ENCODE measurements at places on chromosomes 3 and 15.

GRCh38 chr3:79255702-79256101 lies 512.1 kb downstream of the ROBO1 start:
- no peak overlapping the region for H3K27ac ChIP-seq
- H3K4me1 ChIP-seq = no peaks in the 10 kb centered on the region
- no peak overlapping the region for H3K4me3 ChIP-seq
- DNase-seq = no peak
- no peaks in the 10 kb centered on the region for H3K27me3 ChIP-seq
- H3K36me3 ChIP-seq = no peaks in the 10 kb centered on the region

DNA sequence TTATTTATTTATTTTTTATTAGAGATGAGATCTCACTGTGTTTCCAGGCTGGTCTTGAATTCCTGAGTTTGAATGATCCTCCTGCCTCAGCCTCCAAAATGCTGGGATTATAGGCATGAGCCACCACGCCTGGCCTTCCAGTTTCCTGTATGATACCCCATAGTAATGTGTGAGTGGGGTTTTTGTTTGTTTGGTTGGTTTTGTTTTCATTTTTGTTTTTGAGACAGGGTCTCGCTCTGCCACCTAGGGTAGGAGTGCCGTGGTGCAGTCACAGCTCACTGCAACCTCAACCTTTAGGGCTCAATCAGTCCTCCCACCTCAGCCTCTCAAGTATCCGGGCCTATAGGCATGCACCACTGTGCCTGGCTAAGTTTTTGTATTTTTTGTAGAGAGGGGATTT lies 30.9 kb downstream of the GOLM2 start:
- no peak overlapping the region for H3K27ac ChIP-seq
- H3K4me1 ChIP-seq = peaks cover 9% of the 10 kb centered on the region
- H3K4me3 ChIP-seq = no peak overlapping the region
- no peaks in the 10 kb centered on the region for H3K36me3 ChIP-seq

GRCh38 chr15:58649175-58649574 lies 100.3 kb downstream of the ADAM10 start:
- no peak overlapping the region for H3K27ac ChIP-seq
- DNase-seq = no peak
- peaks cover 14% of the 10 kb centered on the region for H3K36me3 ChIP-seq
- no peak overlapping the region for H3K4me3 ChIP-seq
- H3K4me1 ChIP-seq = no peaks in the 10 kb centered on the region

- H3K4me3 ChIP-seq = no peak overlapping the region
- H3K27ac ChIP-seq = no peak overlapping the region
- no peaks in the 10 kb centered on the region for H3K4me1 ChIP-seq
- H3K27me3 ChIP-seq = no peaks in the 10 kb centered on the region
- no peak for DNase-seq
Measured at GRCh38 chr15:48679952-48680351, 34.4 kb upstream of the FBN1 start.

- peaks cover 22% of the 10 kb centered on the region for H3K36me3 ChIP-seq
- no peak overlapping the region for H3K4me3 ChIP-seq
- H3K27me3 ChIP-seq = no peaks in the 10 kb centered on the region
- H3K4me1 ChIP-seq = no peaks in the 10 kb centered on the region
Measured at GRCh38 chr3:101643861-101644613, 32.9 kb downstream of the ZBTB11 start.

GRCh38 chr15:74511583-74511982 lies 29.4 kb upstream of the ARID3B start:
- no peaks in the 10 kb centered on the region for H3K36me3 ChIP-seq
- H3K27me3 ChIP-seq = no peaks in the 10 kb centered on the region
- no peak overlapping the region for H3K4me3 ChIP-seq
- DNase-seq = no peak

GRCh38 chr3:101646726-101647125 lies 30.2 kb downstream of the ZBTB11 start:
- no peak overlapping the region for H3K4me3 ChIP-seq
- no peak overlapping the region for H3K27ac ChIP-seq
- no peaks in the 10 kb centered on the region for H3K27me3 ChIP-seq
- peaks cover 48% of the 10 kb centered on the region for H3K36me3 ChIP-seq
- DNase-seq = no peak

DNA sequence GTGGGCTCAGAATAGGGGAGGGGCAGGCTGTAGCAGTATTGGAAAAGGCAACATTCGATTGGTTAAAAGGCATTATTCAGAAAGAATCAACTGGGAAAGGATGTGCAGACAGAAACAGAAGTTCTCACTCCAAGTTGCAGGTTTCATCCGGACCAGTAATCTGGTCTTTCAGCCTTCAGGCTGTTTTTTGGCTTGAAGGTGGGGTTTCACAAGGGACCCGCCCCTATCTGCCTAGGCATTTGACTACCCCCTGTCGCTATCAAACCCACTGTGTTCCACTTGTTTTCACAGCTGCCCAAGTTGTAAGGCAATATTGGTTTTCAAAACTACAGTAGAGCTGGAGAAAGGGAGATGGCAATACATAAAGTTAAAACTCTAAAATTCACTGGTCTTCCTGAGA lies 96.9 kb downstream of the VPS8 start:
- no peak overlapping the region for H3K27ac ChIP-seq
- no peak for DNase-seq
- no peaks in the 10 kb centered on the region for H3K4me1 ChIP-seq
- H3K27me3 ChIP-seq = no peaks in the 10 kb centered on the region
- H3K36me3 ChIP-seq = peaks cover 36% of the 10 kb centered on the region
- no peak overlapping the region for H3K4me3 ChIP-seq

GRCh38 chr15:33098094-33099058 lies 96.1 kb downstream of the FMN1 start:
- DNase-seq = no peak
- no peak overlapping the region for H3K27ac ChIP-seq
- H3K36me3 ChIP-seq = no peaks in the 10 kb centered on the region
- H3K4me1 ChIP-seq = peaks cover 11% of the 10 kb centered on the region
- no peaks in the 10 kb centered on the region for H3K27me3 ChIP-seq

GRCh38 chr3:196189566-196190347 lies 21.4 kb downstream of the ZDHHC19 start:
- no peak for DNase-seq
- peaks cover 36% of the 10 kb centered on the region for H3K4me1 ChIP-seq
- no peaks in the 10 kb centered on the region for H3K27me3 ChIP-seq

GRCh38 chr3:127207727-127208482 lies 15.0 kb downstream of the PRR23E start:
- H3K27ac ChIP-seq = no peak overlapping the region
- no peak for DNase-seq
- no peaks in the 10 kb centered on the region for H3K36me3 ChIP-seq
- peaks cover 57% of the 10 kb centered on the region for H3K27me3 ChIP-seq
- no peak overlapping the region for H3K4me3 ChIP-seq

GRCh38 chr3:55813268-55814097 lies 326.4 kb upstream of the WNT5A start:
- H3K36me3 ChIP-seq = no peaks in the 10 kb centered on the region
- no peak overlapping the region for H3K4me3 ChIP-seq
- no peaks in the 10 kb centered on the region for H3K4me1 ChIP-seq
- no peak overlapping the region for H3K27ac ChIP-seq
- no peak for DNase-seq

DNA sequence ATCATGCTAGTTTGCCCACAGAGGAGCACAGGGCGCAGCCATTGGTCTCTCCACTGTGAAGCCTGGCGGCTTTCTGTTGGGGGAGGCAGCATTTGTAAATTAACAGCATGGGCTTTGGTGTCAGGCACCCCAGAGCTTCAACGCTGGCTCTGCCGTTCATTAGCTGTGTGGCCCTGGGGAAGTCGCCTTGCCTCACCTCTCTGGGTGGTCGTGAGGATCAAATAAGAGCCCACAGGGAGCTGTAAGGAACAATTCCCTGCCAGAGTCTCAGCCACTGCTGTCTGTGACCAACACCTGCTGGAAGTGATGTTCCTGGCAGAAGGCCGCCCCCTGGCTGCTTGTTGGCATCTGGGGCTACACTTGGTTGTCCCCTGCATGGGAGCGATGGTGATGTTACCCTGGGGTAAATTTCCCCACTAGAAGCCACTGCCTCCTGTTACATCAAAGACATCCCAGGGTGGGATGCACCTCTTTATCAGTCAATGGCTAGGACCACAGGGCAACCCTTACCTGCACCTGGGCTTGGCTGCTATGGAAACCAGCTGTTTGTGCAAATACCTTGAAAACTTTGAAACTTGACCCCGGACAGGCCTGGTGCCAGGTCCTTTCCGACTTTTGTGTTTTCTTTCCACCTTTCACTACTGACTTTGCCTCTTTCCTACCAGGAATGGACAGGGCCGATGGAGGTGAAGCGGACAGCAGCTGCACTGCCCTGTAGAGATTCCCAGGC lies 36.9 kb downstream of the DNASE1L3 start:
- H3K4me3 ChIP-seq = no peak overlapping the region
- peaks cover 50% of the 10 kb centered on the region for H3K4me1 ChIP-seq
- no peaks in the 10 kb centered on the region for H3K27me3 ChIP-seq
- peak; percentile 58 for DNase-seq
- peaks cover 30% of the 10 kb centered on the region for H3K36me3 ChIP-seq

- no peaks in the 10 kb centered on the region for H3K27me3 ChIP-seq
- H3K4me1 ChIP-seq = peaks cover 46% of the 10 kb centered on the region
- H3K27ac ChIP-seq = peak overlapping the region; percentile 66
- peaks cover 48% of the 10 kb centered on the region for H3K36me3 ChIP-seq
- no peak for DNase-seq
Measured at GRCh38 chr3:149004622-149005021, 13.3 kb downstream of the GYG1 start.

- no peaks in the 10 kb centered on the region for H3K36me3 ChIP-seq
- no peak overlapping the region for H3K4me3 ChIP-seq
- H3K27ac ChIP-seq = no peak overlapping the region
Measured at GRCh38 chr15:69486481-69487110, 34.0 kb downstream of the RPLP1 start.

- H3K27ac ChIP-seq = no peak overlapping the region
- no peaks in the 10 kb centered on the region for H3K4me1 ChIP-seq
- no peak for DNase-seq
- no peaks in the 10 kb centered on the region for H3K36me3 ChIP-seq
Measured at GRCh38 chr3:137180220-137180619, 222.4 kb downstream of the IL20RB start.

GRCh38 chr3:97882975-97883598 lies 61.3 kb downstream of the CRYBG3 start:
- H3K4me1 ChIP-seq = peaks cover 37% of the 10 kb centered on the region
- DNase-seq = no peak
- peak overlapping the region; percentile 72 for H3K27ac ChIP-seq
- no peaks in the 10 kb centered on the region for H3K27me3 ChIP-seq
- H3K36me3 ChIP-seq = peaks cover 41% of the 10 kb centered on the region

GRCh38 chr3:188037965-188038581 lies 115.9 kb upstream of the LPP start:
- DNase-seq = no peak
- H3K27me3 ChIP-seq = no peaks in the 10 kb centered on the region
- H3K36me3 ChIP-seq = no peaks in the 10 kb centered on the region
- H3K4me1 ChIP-seq = peaks cover 23% of the 10 kb centered on the region
- no peak overlapping the region for H3K27ac ChIP-seq
- H3K4me3 ChIP-seq = no peak overlapping the region

DNA sequence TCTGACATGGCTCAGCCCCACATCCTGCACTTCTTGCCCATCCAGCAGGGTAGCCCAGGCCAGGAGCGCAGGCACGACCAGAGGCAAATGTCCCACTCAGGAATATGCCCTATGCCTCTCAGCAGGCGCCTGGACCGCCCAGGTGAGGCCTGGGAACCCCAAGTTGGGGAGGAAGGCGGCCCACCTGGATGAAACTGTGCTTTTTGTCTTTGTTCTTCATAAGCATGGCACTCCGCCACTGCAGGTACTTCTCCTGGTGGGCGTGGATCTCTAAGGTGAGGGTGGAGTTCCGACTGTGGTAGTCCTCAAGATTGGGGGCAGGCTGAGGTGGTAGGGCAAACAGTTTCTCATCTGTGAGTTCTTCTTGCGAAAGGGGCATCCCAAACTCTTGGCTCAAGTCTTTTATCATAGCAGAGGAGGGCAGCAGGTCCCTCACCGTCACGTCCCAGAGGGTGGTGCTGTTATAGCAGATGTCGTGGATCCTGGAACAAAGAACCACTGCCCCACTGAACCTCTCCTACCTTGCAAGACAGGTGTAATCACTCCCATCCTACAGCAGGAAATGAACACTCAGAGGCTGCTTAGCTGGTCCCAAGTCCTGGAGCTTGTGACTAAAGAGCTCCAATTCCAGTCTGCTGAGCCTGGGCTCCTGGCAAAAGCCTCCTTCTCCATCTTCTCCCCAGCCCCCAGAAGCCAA lies 53.2 kb downstream of the ACAD9 start:
- no peak overlapping the region for H3K27ac ChIP-seq
- no peak for DNase-seq
- peaks cover 8% of the 10 kb centered on the region for H3K4me1 ChIP-seq
- H3K4me3 ChIP-seq = no peak overlapping the region
- H3K36me3 ChIP-seq = no peaks in the 10 kb centered on the region
- H3K27me3 ChIP-seq = no peaks in the 10 kb centered on the region

GRCh38 chr3:9864200-9864927 lies 15.7 kb downstream of the CIDEC start:
- H3K4me1 ChIP-seq = peaks cover 23% of the 10 kb centered on the region
- H3K4me3 ChIP-seq = peak overlapping the region; percentile 14
- H3K27me3 ChIP-seq = no peaks in the 10 kb centered on the region
- H3K27ac ChIP-seq = peak overlapping the region; percentile 64
- peak; percentile 39 for DNase-seq

DNA sequence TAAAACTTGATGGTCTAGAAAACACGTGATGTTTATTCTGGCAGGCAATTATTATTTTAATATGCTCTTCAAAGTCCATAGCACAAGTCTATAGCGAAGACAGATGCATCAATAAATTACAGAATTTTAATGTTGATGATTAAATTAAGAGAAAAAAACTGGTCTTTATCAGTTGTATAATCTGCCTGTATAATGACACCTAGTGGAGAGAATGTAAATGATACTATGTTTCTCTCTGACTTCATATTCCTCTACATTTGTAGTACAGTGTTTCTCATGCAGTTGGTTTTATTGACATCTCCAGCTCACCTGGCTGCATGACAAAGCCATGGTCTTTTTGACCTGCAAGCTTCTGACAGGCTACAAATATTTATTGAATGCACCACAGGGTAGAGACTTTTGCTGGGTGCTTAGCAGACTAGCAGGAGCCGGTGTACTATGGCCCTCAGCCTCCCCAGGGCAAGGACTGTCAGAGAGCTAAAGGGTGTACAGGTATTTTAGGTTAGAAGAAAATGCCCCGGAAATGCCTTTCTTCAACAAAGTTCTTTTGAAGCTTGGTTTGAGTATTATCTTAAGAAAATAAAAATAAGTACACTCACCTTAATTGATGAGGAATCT lies 289.9 kb downstream of the GAP43 start:
- H3K27ac ChIP-seq = no peak overlapping the region
- H3K4me1 ChIP-seq = no peaks in the 10 kb centered on the region
- H3K27me3 ChIP-seq = no peaks in the 10 kb centered on the region
- H3K36me3 ChIP-seq = no peaks in the 10 kb centered on the region
- no peak overlapping the region for H3K4me3 ChIP-seq

All from left ventricle myocardium inferior (tissue), 1 donor.